ENCODE measurements at places on chromosomes 11 and 22.

DNA sequence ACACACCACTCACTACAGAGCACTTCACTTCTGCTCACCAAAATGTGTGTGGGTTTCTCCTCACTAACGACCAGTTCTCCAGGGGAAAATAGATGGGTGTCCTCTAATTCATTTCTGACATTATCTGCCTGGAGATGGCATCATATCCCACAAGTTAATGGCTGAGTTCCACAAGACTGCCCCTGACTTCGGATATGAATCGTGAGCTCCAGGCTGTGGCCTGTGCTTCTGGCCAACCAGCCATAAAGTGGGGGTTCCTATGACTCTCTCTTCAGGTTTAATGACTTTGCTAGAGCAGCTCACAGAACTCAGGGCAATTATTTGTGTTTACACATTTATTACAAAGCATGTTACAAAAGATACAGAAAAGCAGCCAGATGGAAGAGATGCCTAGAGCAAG, 113.0 kb upstream of the SYT13 start:
- no peak for DNase-seq

- no peak for DNase-seq
These were observed 581 bp upstream of the EIF3L start for GRCh38 chr22:37848587-37849088.

DNA sequence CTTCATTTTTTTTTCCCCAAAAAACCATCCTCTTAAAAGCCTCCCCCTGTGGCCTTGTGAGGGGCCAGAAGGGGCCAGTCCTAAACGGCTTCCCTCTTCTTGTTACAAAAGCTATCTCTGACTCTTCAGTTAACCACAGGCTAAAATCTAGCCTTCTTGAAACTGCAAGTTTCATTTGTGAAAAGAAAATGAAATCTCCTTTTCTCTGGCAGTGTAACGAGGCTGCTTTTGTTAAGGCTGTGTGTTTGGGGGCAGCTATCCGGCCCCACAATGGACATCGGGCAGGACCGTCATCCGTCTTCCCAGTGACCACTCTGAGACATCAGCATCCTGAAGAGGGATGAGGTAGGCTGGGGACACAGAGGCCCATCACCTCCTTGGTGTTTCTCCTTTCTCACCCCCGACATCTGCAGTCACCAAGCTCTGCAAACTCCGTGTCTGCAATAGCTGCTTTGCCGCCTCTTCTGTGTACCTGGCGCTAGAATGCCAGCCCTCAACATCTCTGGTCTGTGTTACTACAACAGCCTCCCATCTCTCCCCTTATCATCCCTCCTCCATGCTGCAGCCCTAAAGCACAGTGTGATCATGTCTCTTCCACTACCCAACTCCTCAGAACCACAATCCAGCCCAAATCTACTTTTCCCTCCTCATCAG, 94.0 kb downstream of the RCN1 start:
- no peak for DNase-seq

GRCh38 chr11:27317751-27318150, 45.3 kb downstream of the CCDC34 start:
- no peak for DNase-seq

- no peak for DNase-seq
These were observed 6.0 kb downstream of the KCNK7 start for GRCh38 chr11:65589444-65590239.

DNA sequence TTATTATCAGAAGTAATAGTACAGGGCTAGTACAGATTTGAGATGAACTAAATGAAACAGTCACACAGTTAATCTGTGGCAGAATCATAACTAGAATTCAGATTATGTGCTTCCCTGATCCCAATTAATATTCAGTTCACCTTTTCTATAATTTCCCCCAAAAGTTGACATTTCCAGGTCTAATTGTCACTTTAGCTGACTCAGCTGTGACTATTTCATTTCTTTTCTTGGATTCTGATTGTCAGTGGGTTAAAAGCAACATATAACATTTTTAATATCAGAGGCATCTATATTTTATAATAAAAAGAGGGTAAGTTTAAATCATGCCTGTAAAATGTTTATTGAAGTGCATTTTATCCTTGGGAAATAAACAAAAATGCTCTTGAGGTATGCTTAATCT, 28.8 kb upstream of the SOX6 start:
- no peak for DNase-seq

GRCh38 chr22:44368611-44369292, 56.0 kb upstream of the SHISAL1 start:
- DNase-seq = no peak

DNA sequence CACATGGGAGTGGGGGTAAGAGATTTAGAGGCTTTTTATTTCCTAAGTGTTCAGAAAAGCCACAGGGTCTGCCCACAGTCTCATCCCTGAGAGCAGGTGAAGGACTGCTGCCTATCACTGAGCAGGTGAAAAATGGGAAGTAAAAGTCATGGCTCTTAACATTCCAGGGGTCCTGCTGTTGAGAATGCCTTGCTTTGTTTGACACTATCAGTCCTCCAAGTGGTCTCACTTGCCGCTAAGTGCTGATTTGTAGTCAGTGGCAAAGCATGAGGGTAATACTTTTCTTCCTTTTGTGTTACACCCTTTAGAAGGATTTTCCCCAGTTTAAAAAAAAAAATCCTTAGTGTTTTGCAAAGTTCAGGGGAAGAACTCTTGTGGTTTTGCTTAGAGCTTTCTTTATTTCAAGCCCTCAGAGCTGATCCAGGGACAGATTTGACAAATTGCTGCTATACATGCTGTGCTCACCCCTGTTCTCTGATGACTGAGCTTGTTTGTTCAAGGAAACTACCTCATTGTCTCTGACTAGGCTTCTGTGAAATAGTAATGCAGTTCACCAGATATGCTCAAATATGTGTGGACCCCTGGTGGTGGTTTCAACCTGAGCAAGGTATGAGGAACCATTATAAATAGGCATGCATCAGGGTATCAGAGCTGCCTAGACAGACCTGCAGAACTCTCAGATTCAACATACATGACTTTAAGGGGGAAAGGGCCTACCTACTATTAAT, 141.0 kb downstream of the ARHGAP42 start:
- DNase-seq = no peak

- no peak for DNase-seq
These were observed 27.6 kb downstream of the PLA2G6 start for GRCh38 chr22:38153821-38154562.

DNA sequence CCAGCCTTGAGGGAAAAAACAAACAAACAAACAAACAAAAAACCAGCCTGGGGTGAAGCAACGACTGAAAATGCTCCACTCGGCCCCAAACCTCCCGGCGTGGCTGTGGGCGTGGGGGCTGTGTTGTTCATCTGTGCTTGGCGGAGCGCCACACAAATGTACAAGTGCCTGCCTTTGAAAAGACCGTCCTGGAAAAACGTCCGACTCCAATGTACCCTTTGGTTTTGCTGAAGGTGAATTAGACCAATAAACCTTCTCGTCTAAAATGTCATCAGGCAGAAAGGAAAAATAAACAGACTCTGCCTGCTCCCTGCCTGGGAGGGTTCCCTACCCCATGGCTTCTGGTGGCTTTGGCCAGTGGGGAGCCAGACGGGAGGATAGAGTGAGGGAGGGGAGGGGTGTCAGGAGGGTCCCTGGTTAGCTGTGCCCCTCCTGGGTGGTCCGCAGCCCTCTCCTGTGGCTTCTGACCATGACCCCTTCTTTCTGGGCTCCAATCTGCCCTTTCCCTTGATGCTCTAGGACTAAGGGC, 93.9 kb downstream of the TRMU start:
- DNase-seq = no peak

DNA sequence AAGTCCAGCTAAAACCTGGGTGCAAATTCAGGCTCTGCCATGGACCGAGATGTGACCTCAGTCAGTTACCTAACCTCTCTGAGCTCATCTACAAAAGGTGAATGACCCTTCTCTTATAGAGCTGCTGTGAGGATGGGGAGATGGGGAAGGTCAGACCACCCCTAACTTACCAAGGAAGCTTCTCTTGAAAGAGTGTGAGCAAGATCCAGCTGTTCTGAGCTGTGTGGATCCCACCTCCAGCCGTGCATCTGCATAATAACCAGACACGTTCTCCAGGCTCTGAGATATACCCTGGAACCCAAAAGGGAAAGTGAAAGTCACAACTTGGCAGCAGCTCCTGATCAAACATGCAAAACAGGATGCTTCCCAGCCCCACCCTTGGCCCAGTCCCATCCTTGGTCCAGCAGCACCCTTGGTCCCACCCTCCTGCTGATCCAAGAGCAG, at the start of gene APOL3:
APOL3 (minus strand) TSS at position 257 of the 444 bp plus-strand sequence. CDS start 11,700 bp downstream, outside the sequence.
- DNase-seq = peak; percentile 37

DNA sequence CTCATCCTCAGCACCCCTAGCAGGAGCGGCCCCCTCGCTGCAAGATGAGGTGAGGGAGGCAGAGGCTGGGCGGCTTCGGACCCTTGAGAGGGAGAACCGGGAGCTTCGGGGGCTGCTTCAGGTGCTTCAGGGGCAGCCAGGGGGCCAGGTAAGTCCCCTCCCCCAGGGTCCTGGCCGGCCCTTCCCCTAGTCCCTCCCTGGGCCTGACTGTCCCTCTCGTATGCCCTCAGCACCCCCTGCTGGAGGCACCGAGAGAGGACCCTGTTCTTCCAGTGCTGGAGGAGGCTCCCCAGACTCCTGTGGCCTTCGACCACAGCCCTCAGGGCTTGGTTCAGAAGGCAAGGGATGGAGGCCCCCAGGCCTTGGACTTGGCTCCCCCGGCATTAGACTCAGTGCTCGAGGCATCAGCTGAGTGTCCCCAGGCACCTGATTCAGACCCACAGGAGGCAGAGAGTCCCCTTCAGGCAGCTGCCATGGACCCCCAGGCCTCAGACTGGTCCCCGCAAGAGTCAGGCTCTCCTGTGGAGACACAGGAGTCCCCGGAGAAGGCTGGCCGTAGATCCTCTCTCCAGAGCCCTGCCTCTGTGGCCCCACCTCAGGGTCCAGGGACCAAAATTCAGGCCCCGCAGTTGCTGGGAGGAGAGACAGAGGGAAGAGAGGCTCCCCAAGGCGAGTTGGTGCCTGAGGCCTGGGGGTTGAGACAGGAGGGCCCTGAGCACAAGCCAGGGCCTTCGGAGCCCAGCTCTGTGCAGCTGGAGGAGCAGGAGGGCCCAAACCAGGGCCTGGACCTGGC, 4.0 kb downstream of the CCDC88B start:
- no peak for DNase-seq

DNA sequence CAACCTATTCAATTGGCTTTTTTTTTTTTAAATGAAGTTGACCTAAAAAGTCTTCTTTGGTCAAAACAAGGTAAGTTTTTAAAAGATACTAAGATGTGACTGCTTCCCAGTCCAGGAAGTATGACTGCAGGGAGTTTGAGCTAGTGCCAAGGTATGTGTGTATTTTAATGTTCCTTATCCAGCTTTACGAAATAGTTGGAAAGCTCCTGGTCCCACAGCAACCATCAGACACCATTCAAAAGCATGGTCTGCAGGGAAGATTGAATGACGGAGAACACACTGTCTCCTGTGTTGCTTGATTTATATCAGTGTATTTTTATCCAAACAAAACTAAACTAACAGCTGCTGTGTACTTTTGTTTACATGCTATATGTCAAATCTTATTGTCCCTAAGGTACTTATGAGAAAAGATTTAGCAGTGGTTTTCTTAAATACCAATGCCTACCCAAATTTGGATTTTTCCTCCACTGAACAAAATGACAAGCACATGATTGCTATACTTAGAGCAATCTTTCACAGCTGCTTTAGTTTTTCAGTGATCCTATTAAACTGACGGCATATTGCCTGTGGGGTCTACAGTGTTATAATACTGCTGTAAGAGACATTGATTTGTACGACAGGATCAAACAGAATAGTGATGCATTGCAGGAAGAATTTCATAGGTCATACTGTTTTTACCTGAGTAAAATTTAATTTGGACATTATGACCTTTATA, 122.9 kb downstream of the DCDC1 start:
- no peak for DNase-seq

DNA sequence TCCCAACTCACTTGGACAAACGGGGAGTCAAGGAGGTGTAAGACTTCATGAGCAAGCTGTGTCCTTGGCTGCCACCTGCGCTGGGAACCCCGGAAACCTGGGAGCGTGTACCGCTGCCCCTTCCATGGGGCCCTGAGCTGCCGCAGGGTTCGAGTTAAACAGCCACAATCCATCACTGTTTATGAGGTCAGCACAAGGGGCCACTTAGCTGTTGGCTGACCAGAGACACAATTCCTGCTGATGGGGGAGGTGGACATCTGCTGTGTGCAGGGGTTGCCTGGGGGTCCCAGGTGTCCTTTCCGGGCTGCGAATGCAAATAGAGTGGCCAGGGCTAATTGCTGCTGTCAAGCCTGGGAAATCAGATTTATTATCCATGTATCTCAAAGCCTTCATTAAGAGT, 549.3 kb downstream of the BRD1 start:
- no peak for DNase-seq

DNA sequence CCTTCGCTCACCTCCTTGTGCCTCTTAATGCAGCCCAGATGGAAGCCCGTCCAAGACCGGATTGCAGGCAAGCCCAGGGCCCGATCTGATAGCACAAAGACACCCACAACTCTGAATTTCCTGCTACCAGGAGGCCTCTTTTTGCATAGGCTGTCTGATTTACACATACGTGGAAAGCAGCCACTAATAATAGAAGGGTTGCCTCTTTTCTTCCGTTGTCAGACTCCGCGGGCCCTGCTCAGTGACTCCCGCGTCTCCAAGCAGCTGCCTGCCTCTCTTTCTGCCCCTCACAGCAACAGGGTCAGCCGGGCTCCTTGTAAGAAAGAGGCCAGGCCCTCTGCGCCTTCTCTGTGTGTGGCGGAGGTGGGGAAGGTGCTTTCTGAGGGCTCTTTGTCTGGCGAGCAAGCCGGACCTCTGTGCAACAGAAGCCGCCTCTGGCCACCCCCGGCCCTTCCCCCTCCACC, 26.7 kb downstream of the FLI1 start:
- peak; percentile 45 for DNase-seq

GRCh38 chr22:24494528-24495364, at the start of gene UPB1:
UPB1 (plus strand) TSS chr22:24495332; CDS start chr22:24495404, 72 bp downstream.
- no peak for DNase-seq

- DNase-seq = no peak
These were observed 4.3 kb downstream of the ZC3H7B start for GRCh38 chr22:41305646-41306045.

- DNase-seq = no peak
These were observed 5.2 kb upstream of the MB start for GRCh38 chr22:35622191-35622913.

DNA sequence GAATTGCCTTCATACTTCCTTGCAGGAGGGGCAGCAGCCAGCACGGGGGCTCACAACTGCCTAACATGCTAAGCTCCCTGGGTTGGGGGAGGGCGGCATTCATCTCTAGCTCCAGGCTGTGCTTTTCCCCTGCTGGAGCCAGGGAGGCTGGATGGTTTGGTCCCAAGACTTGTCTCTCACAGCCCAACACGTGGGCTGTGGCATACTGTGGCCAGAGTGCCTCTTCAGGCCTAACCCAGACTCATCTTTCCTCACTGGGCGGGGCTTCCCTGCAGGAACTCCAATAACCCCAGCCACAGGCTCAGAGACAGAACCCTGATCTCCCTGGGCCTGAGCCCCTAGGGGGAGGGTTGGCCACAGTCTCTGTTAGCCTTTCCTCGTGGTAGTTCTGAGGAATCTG, 121.9 kb upstream of the PLET1 start:
- DNase-seq = no peak
